ENCODE measurements at places on chromosomes 7 and 10. TPM values are rescaled to one million over a fixed set of nuclear protein-coding genes. Genes with fewer than 3 reads are reported as not detected.

GRCh38 chr10:32582946-32583345, 137.0 kb downstream of the CCDC7 start:
- no peak for DNase-seq

GRCh38 chr7:90692947-90693346, 96.8 kb downstream of the CDK14 start:
- no peak for DNase-seq

- peak; percentile 88 for DNase-seq
Observed at GRCh38 chr10:29634764-29635625, at the start of gene SVIL. TSS of gene SVIL (minus strand) at chr10:29634971. CDS start at chr10:29555058, 79,913 bp downstream.

GRCh38 chr7:70615066-70615606, 516.8 kb upstream of the GALNT17 start:
- no peak for DNase-seq

DNA sequence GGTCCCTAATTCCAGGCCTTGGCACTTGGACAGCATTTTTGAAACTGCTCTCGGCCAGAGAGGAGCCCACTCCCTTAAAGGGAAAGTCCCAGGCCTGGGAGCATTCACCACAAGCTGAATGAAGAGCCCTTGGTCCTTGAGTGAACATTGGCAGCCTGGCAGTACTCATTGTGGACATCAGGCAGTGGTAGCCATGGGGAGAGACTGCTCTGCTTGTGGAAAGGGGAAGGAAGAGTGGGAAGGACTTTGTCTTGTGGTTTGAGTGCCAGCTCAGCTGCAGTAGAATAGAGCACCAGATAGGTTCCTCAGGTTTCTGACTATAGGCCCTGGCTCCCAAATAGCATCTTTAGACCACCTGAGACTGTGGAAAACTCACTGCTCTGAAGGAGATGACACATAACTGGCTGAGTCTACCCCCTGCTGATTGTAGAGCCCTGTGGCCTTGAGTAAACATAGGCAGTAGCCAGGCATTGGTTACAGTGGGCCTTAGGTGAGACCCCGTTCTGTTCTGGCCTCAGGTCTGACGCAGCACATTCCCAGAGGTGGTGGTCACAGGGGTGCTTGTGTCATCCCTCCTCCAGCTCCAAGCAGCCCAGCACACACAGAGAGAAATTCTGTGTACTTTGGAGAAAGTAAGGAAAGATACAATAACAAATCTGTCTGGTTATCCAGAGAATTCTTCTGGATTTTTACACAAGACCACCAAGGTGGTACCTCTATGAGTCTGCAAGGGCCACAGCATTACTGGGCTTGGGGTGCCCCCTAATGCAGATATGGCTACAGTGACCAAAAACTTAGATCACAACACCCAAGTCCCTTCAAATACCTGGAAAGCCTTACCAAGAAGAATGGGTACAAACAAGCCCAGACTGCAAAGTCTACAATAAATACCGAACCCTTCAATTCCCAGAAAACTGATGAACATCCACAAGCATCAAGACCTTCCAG, 153.8 kb downstream of the GNAI1 start:
- DNase-seq, result no peak

DNA sequence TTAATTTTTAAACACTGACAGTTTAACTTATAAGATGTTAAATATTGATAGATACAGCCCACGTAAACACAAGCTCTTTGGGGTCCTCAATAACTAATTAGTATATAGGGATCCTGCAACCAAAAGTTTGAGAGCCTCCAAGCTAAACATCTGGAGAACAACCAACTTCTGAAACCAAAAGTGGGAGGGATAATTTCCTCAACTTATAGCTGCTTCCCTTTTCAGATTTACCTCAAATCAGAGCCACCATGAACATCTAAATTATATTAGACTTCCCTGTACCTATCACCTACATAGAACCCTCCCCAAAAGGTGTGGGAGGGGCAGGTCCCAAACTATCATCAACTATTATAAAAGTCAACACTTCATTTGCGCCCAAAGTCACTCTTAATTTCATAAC, 8.6 kb downstream of the PSAP start:
- no peak for DNase-seq

DNA sequence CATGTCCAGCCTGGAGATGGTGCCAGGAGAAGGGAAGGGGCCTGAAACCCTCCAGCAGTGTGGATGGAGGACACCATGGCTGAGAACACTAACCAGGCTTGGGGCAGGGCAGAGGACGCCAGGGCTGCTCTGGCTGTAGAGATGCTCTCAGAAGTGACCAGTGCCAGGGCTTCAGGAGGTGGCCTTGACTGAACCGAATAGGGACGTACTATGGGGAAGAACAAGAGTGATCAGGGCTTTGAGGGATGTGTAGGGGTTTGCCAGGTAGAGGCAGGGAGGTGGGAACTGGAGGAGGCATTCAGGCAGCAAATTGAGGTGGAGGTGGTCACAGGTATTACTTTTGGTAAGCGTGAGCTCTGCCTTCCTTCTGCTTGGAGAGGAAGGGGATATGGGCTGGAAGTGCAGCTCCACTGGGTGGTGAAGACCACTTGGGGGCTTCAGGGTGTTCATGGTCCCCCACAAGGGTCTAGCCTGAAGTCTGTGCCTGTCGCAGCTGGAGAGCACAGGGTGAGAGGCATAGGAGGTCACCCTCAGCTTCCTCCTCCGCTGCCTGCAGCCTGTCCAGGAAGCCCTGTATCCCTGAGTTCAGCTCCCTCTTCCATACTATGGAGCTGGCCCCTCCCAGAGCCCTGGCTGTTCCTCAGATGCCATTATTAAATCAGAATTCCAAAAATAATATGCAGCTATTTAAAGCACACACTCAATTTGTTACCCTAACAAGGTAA, 27.8 kb downstream of the ADCY1 start:
- peak; percentile 46 for DNase-seq

DNA sequence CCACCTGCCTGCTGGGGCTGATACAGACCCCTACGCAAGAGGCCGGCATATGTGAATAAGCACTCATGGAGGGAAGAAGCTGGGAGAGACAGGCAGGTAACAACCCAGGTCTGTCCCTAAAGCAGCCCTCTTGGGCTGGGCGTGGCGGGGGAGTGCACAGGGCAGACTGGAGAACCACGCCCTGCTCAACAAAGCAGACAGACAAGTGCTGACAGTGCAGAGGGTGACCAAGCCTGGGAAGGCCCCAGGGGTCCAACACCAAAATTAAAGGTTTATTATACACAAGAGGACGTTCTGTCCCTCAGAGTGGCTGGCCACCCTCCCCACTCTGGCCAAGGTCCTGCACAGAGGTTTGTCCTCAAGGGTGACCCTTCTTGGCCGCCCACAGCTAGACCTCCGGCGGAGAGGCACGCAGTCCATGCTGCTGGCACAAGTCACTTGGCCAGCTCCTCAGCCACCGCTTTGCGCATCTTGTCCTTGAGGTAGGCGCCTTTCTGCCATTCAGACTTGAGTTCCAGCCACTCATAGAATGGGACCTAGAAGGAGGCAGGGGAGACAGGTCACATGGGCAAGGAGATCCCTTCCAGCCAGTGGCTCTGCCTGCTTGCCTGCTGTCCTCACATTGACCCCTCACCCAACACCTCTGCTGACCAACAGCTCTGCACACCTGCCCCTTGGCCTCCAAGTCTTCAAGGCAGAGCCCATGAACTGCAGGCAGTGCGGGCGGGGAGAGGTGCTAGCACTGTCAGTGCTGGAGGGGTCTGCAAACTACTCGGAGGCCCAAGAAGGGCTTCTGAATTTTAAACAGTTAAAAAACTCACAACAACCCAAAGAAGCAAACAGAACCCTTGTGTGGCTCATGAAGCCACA, 11.4 kb upstream of the NACAD start:
- DNase-seq, result peak; percentile 62

DNA sequence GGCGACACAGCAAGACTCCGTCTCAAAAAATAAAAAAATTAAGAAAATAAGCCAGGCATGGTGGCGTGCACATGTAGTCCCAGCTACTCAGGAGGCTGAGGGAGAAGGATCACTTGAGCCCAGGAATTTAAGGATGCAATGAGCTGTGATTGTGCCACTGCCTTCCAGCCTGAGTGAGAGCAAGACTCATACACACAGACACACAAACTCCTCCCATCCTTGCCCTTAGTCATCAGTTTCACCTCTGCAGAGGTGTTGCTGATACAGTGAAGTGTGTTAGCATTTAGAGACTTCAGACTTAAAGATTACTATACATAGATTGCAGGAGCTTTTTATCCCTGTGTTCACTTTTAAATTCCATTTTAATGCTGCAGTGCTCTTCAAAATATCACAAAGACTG, 5.5 kb upstream of the H2AZ2 start:
- no peak for DNase-seq

GRCh38 chr7:67423065-67423464, 426.4 kb downstream of the TYW1 start:
- DNase-seq, result no peak

DNA sequence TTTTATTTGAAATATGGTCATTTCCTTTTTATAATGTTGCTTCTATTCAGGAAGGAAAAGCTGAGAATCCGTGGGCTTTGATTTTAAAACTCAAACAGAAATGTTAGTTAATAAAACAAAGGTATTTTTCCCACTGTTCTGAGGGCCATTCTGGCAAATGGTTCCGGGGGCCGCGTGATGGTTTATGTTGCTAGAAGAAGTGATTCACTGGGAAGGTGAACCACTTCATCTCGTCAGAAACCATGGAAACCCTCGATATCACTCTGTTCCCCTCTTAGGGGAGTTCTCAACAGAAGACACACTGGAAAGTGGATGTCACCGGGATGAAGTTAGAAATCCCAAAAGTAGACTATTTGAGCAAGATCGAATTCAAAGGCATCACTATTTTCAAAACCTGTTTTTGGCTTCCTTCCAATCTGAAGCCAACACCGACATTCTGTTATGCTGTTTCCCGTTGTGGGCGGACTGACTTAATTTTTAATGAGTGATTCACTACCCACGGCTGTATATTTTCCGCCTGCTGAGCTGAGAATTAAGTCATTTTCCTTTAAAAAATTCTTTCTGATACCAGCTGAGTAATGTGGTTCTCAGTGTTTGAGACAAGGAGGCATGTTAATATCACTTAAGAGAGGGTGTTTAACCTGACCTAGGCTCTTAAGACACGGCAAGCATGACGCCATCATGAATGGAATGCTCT, 84.1 kb downstream of the PTPRE start:
- DNase-seq, result no peak

DNA sequence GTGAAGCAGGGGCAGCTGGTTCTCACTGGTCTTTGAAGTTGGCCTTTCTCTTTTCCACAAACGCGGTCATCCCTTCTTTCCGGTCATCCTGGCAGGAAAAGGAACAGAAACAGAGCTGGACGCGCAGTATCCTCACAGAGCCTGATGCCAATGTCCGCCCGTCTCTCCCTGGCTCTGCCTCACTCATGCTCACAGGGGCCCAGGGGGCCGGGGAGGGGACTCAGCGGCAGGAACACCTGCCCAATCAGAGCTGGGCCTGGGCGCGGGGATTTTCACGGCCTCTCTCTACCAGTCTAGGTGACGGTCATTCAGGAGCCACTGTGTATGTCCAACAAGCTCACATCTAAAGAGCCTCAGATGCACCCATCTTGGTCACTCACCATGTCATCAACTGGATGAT, 5.0 kb upstream of the FUOM start:
- no peak for DNase-seq

DNA sequence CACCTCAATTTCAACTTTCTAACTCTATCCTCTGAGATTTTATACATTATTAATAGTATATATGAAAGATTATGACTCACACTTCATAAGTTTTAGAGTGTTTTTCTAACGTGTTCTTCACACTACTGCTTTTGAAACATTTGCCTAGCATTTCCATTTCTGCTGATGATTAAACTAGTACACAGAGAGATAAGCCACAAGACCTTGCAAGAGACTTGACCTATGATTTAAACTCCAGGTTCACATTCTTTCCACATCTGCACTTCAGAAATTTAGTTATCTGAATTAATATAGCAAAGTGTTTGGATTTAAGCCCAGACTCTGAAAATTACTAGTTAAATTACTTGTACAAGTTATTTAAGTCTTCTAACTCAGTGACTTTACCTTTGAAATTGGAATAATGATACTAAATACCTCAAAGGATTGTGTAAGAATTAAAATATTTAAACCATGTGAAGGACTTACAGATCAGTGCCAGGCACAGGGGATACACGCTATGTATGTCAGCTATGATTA, 66.6 kb downstream of the PCLO start:
- no peak for DNase-seq

GRCh38 chr7:105723572-105723971, 142.3 kb upstream of the EFCAB10 start:
- no peak for DNase-seq

GRCh38 chr10:33477291-33478088, 143.0 kb upstream of the NRP1 start:
- no peak for DNase-seq

The HOGA1 gene
- total RNA-seq, result 4.1 TPM

The ITGA8 gene
- 221 TPM for total RNA-seq

The OAT gene
- 89.5 TPM for total RNA-seq

The EBF3 gene
- total RNA-seq, result 8.7 TPM

The GIMAP1 gene
- 3.3 TPM for total RNA-seq

The CLRN3 gene
- total RNA-seq, result not detected

The RNF32 gene
- total RNA-seq, result 0.33 TPM

The BHLHA15 gene
- total RNA-seq, result 0.71 TPM
